ENCODE measurements at places on chromosomes 12 and 14. TPM values are rescaled to one million over a fixed set of nuclear protein-coding genes. Genes with fewer than 3 reads are reported as not detected.

RPS6KL1 gene
- total RNA-seq, result 5.9 TPM

CACNA2D4 gene
- 15.1 TPM for total RNA-seq

LAG3 gene
- 52.2 TPM for total RNA-seq

IL26 gene
- total RNA-seq, result 5.7 TPM

METTL17 gene
- 90.7 TPM for total RNA-seq

ARHGAP9 gene
- total RNA-seq, result 192 TPM

SIRT4 gene
- 3.0 TPM for total RNA-seq

CLEC2A gene
- not detected for total RNA-seq

FOXG1 gene
- total RNA-seq, result not detected

MYO1A gene
- total RNA-seq, result 1.4 TPM

LMNTD1 gene
- total RNA-seq, result not detected

RNASE1 gene
- total RNA-seq, result not detected

TAS2R7 gene
- total RNA-seq, result not detected

DLK1 gene
- not detected for total RNA-seq

Data from T-helper 1 cell treated with Interleukin-12 subunit alpha and Interleukin-12 subunit beta and Interleukin-4 antibody, amounts not matched to agents 30 ng/mL and 1 ng/mL, for 36 hours (primary cell).